Cerebellar nuclear complex (tissue), 1 donor: ENCODE measurements at places on chromosomes 13 and 19.

GRCh38 chr13:40026741-40027140 is 371.3 kb downstream of the COG6 start:
- no peak for DNase-seq

DNA sequence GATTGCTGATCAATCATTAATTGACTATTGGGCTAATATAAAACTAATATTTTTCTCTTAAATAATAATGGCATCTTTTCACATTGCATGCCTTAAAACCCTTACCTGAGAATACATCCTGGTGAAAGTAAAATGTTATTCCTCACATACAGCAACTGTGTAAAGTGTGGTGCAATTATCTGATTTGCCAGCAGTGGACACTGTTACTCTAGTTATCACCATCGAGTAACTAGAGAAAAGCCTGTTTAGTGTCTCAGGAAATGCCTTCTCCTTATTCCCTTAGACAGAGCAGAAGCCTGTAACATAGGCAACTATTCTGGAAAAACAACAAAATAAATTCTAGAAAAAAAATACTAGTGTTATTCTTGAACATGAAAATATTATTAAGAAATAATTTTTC is 459.8 kb downstream of the FGF14 start:
- DNase-seq, result no peak

- DNase-seq, result no peak
Observed at GRCh38 chr13:113758651-113759524, at the start of gene TMEM255B. Gene TMEM255B (plus strand): TSS chr13:113759226. CDS start chr13:113759270, 44 bp downstream.

DNA sequence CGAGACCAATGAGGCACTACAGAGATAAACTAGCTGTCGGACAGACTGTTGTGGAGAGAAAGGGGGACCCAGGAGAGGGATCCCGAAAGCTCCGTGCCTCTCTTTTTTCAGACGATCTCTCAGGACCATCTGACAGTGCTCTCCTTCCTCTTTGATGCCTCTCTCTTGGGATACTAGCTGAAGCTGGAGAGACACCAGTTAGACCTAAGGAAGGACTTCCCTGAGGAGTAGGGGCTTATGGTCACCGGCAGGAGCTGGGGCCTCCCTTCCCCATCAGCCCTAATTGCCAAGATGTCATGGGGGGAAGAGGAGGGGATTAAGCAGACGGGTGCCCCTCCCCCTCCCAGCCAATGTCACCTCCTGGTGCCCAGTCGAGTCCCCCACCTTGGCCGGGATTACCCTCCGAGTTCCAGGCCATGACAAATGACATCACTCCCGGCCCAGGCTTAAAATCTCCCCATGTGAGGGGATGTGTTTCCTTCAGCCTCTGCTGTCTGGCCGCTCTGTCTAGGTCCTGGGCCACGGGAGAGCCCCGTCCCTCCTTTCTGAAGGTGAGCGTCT is at the start of gene CRX:
Gene CRX (plus strand): TSS at position 478 of the 561 bp plus-strand sequence. CDS start 12,507 bp downstream, outside the sequence.
- no peak for DNase-seq

DNA sequence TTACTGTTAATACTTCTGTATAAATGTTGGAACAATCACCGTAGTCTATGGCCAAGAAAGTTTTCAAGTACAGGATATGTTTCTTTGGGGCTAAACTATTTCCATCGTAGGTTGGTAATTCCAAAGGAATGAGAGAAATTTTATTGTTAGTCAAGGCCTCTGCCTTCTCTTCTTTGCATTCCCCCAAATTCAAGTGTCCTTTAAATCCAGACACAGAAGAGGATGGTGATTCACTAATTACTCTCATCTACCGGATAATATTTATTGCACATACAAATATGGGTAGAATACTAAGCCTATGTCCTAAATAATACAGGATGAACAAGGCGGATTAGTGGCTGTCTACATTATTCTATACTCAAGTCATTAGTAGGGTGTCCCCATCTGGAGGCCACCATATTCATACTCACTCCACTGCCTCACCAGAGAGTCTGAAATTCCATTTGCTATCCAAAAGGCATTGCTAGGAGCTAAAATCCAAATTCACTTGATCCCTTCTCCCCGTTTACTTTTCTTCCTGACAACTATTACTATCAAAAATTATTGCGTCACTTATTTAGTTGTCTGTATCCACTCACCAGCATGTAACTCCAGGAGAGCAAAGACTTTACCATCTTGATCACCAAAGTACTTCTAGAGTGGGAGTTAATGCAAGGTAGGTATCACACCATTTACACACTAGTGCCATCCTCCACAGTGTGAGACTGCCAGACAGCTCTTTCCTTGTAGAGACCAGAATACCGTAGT is 82.4 kb upstream of the SGCG start:
- DNase-seq, result no peak

DNA sequence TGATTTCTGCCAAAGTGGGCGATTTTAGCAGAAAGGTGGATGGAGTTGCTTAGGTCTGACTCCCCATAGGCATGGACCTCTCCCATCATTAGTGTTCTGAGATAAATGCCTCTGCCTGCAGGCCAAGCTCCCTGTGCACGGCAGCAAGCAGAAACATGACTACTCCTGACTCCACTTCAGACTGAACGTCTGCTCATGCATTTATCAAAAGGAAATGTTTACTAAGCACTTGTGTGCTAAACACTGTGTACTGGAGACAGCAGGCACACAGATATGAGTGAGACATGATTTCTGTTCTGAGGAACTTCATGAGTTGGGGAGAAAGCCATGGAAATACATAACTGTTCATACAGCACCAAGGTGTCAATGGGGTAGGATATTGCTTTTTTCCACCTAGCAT is 149.6 kb downstream of the MIPEP start:
- DNase-seq, result no peak

DNA sequence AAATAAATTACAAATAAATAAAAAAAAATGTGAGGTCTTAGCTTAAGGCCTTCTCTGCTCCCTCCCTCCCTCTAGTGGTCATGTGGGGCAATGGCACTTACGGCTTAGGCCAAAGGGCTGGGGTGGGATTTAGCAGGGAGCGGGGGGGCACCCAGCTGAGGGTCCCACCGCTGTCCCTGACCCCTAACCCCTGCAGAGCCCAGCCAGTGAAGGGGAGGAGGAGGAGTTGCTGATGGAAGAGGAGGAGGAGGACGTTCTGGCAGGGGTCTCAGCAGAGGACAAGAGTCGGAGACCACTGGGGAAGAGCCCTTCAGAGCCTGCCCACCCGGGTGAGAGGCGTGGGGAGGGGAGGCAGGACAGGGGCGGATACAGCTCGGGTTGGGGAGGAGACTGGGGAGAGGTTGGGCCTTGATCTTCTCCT is 9.3 kb downstream of the MPND start:
- no peak for DNase-seq

- no peak for DNase-seq
Observed at GRCh38 chr13:19020988-19021387, 160.6 kb downstream of the TUBA3C start.

GRCh38 chr13:66415444-66415843 is 814.7 kb downstream of the PCDH9 start:
- no peak for DNase-seq

DNA sequence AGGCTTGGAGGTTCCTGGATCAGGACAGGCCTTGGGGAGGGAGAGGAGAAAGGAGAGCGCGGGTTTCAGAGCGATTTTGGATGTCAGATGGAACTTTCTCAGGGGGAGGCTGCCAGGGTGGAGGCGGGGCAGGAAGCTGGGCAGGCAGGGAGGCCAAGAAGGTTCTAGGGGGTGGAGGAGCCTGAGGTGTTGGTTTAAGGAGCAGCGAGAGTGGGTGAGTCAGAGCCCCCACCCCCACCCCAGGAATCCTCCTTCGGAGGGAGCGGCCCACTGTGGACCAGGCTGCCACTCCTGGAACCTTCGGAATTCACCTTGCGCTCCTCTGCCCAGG is 15.9 kb upstream of the NOP53 start:
- DNase-seq, result no peak

DNA sequence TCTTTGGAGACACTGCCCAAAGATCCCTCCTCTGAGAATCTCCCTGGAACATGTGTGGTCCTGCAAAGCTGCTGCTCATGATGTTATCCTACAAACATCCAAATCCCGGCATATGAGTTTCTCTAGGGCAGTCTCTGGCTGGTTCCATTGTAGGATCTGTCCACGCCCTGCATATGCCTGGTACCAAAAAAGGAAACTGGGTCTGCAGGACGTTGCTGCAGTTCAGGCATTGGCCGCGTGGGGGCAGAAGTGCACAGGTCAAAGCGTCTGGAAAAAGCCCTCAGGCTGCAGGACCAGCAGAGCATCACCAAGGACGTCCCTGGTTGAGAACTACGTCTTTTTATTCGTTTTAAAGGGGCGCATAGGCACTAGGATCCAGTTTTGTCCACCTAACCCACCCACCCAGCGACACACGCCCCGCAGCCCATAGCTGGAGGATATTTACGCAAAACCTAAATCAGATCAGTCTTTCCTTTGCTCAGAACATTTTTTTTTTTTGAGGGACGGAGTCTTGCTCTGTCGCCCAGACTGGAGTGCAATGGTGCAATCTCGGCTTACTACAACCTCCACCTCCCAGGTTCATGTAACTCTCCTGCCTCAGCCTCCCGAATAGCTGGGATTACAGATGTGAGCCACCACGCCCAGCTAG is 12.9 kb upstream of the ZNF564 start:
- peak; percentile 58 for DNase-seq

GRCh38 chr19:33368074-33368864 is 5.2 kb upstream of the CEBPG start:
- no peak for DNase-seq

GRCh38 chr19:47230921-47231214 is at the start of gene BBC3:
Gene BBC3 (minus strand): TSS chr19:47231199. CDS start chr19:47228431, 2,768 bp downstream.
- no peak for DNase-seq

DNA sequence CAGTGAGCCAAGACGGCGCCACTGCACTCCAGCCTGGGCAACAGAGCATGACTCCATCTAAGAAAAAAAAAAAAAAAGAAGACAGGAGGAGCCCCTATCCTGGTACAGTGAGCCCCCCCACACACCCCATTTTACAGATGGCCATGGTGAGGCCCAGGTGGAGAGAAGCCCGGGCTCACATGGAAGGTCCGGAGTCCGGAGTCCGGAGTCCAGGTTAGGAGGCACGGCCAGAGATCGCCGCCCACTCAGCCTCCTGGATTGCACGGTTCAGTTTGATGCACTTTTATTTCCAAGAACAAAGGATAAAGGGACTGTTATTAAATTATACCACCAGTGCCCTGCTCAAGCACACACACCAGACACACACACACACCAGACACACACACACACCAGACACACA is 11.3 kb upstream of the BTBD2 start:
- DNase-seq, result no peak

GRCh38 chr13:95492044-95492801 is 60.3 kb upstream of the CLDN10 start:
- no peak for DNase-seq

GRCh38 chr19:50368649-50369570 is 3.5 kb upstream of the NAPSA start:
- no peak for DNase-seq

GRCh38 chr19:17333611-17334413 is 843 bp downstream of the ANO8 start:
- DNase-seq, result no peak

GRCh38 chr13:71359641-71360040 is 507.4 kb downstream of the DACH1 start:
- no peak for DNase-seq

GRCh38 chr19:51621178-51621577 is 9.0 kb downstream of the SIGLEC5 start:
- no peak for DNase-seq

- no peak for DNase-seq
Observed at GRCh38 chr19:9139609-9140158, 513 bp upstream of the ZNF317 start.

DNA sequence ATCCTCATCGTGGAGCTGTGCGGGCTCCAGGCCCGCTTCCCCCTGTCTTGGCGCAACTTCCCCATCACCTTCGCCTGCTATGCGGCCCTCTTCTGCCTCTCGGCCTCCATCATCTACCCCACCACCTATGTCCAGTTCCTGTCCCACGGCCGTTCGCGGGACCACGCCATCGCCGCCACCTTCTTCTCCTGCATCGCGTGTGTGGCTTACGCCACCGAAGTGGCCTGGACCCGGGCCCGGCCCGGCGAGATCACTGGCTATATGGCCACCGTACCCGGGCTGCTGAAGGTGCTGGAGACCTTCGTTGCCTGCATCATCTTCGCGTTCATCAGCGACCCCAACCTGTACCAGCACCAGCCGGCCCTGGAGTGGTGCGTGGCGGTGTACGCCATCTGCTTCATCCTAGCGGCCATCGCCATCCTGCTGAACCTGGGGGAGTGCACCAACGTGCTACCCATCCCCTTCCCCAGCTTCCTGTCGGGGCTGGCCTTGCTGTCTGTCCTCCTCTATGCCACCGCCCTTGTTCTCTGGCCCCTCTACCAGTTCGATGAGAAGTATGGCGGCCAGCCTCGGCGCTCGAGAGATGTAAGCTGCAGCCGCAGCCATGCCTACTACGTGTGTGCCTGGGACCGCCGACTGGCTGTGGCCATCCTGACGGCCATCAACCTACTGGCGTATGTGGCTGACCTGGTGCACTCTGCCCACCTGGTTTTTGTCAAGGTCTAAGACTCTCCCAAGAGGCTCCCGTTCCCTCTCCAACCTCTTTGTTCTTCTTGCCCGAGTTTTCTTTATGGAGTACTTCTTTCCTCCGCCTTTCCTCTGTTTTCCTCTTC is 6.3 kb downstream of the MYADM start:
- DNase-seq, result no peak

- no peak for DNase-seq
Observed at GRCh38 chr19:13212759-13213330, 62.6 kb downstream of the IER2 start.

- DNase-seq, result peak; percentile 52
Observed at GRCh38 chr19:18150776-18151624, 2.0 kb upstream of the PIK3R2 start.

DNA sequence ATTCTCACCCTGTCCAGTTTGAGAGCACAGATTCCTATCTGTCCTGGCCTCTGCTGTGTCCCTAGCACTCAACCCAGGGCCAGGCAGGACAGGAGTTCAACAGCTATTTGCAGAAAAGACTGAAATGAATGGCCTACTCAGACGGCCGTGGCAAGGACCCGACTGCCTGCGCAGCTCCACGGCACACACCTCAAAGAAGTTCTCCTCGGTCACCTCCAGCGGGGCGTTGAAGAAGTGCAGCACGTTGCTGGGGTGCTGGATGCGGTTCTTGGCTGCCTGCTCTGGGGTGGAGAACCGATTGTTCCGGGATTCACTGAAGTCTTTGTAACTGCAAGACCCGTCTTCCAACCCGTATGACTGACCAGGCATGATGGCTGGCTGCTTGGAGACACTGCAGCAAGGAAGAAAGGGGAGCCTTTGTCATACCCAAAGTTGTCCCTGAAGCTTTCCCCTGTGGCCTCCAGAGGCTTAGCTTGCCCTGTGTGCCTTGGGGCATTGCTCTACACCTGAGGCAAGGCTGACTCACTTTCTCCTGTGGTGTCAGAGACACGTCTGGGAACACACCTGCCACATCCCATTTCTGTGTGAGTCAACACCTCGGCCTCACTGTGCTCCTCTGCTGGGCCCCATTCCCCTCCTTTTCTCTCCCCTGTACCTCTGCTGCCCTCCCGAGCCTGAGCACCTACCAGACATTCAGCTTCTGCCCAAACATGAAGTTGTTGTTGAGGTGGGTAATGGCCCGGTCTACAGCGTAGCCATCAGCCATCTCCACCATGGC is 6.8 kb upstream of the ECH1 start:
- no peak for DNase-seq

GRCh38 chr13:85313761-85314503 is 485.3 kb downstream of the SLITRK6 start:
- no peak for DNase-seq
